ENCODE measurements at places on chromosomes 2 and 18.

- no peak for DNase-seq
Observed at GRCh38 chr2:208479342-208479741, 72.8 kb downstream of the PTH2R start.

GRCh38 chr2:84946204-84947009, 24.6 kb upstream of the KCMF1 start:
- DNase-seq: no peak

DNA sequence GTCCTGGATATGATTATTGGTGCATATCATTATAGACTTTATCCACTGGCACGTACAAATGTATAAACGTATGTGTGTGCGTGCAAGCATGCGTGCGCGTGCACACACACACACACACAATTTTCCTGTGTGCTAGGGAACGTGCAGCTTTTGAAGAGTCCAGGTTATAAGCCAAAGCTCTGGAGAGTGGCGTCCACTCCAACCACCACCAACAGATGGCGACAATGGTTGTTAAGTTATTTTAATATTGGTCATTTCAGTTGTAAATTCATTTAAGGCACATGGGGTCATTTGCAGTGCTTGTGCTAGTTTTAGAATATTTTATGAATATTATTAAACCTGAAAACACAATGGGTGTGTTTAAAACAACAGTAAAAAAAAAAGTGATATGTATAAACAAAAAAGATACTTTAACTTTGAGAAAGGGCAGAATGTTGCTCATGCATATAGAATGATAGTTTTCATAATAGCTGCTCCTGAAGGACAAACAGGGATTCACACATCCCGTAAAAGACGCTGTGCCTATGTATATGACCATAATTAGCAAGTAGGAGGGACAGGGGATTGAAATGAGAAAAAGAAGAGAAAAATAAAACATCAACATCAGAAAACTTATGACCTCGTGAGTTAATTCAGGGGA, 124.2 kb upstream of the ITGB6 start:
- DNase-seq: peak; percentile 68

GRCh38 chr2:172712251-172712650, 23.4 kb upstream of the RAPGEF4 start:
- DNase-seq: no peak

DNA sequence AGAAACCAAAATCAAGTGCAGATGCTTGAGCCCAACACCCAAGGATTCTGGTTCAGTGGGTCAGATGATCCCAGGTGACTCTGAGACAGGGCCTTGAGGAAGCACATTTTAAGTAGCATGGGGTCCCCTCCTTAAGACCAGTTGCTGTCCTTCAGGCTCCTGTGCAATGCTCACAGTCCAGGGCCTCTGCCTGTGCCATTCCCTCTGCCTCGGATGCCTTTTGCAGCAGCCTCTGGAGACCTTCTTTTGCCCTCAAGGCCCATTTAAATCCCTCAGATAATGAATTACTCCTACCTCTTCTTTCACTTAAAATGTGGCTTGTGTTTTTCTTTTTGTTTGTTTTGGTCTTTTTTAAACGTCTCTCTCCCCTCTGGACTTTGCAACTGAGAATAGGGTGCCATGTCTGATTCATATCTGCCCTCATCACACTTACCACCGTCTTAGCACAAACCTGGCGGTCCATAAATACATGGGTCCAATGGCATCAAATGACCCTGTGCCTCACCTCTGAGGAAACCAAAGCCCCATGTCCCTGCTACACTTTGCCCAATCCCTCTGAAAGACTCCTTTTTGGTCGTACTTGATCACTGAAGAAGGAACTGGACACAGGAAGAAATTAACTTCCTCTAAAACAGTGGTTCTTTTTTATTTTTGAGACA, 14.2 kb downstream of the ACTG2 start:
- no peak for DNase-seq

GRCh38 chr18:79625924-79626561, 53.6 kb upstream of the CTDP1 start:
- peak; percentile 65 for DNase-seq

GRCh38 chr2:218748741-218749441, 33.1 kb upstream of the CYP27A1 start:
- no peak for DNase-seq

- no peak for DNase-seq
Observed at GRCh38 chr2:240981871-240982800, 16.3 kb upstream of the SNED1 start.

GRCh38 chr2:141611981-141612380, 518.8 kb downstream of the LRP1B start:
- DNase-seq: no peak

DNA sequence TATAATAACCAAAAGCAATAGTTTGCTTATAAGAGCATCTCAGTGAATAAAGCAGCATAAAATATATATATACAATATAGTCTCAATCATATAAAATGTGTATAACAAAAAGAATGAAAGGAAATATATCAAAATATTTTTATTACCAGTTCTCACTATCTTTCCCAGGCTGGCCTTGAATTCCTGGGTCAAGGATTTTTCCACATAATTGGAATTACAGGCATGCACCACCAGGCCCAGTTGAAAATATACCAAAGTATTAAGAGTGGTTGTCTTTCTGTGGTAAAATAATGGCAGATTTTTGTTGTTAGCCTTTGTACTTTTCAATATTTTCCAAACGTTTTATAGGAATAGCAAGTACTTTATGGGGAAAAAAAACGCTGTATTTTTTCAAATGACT, 8.6 kb upstream of the TLK1 start:
- no peak for DNase-seq

GRCh38 chr2:21412944-21413443, 289.2 kb downstream of the TDRD15 start:
- no peak for DNase-seq

GRCh38 chr2:24231461-24231881, 56.6 kb downstream of the FAM228A start:
- no peak for DNase-seq

DNA sequence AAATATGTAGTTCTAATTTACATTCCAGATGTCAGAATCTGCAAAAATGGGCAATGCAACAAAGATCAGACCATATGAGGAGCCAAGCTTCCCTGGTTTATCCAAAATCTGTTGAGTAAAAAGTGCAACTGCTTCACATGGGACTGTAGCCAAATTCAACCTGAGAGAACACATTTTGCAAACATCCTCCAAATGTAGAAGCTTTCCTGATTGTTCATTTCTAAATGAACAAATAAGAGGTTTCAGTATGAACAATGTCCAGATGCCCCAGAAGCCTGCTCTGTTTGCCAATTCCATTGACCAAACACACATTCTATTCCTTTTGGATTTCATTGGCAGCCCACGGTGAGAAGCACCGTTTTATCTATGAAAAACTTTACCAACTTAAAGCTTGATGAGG, 117.9 kb upstream of the OSR1 start:
- DNase-seq: no peak

DNA sequence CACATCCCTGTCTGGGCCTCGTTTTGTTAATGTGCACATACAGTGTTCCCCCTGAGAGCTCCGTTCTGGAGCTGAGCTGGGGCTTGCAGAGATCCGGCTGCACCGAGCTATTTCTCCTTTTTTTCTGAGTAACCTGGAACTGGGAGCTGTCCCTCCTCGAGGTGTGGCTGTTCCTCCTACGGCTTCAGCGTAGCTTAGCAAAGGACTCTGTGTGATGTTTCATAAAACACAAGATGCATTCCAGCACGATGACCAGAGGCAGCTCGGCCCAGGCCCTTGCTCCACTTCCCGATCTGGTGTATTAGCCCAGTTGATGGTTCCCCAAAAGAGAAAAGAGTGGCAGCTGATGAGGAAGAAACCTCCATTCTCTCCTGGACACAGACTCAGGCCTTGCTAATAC, 103.0 kb downstream of the FAM210A start:
- DNase-seq: no peak

DNA sequence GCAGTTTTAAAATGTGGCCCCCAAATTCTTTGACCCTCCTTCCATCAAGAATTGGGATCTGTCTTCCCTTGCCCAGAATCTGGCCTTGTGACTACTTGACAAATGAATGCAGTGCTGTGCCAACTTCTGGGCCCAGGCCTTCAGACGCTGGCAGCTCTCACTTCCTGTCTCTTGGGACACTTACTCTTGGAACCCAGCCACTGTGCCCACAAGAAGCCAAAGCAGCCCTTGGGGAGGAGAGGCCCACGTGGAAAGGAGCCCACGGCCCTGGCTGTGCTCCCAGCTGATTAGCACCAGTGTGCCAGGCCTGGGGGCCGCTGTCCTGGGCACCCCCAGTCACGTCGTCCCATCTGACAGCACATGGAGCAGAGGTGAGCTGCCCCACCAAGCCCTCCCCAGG, 56.6 kb downstream of the RPL37A start:
- DNase-seq: peak; percentile 81

GRCh38 chr18:23810396-23810795, 121.1 kb downstream of the LAMA3 start:
- no peak for DNase-seq

GRCh38 chr2:156352911-156353310, 20.4 kb upstream of the NR4A2 start:
- DNase-seq: no peak

DNA sequence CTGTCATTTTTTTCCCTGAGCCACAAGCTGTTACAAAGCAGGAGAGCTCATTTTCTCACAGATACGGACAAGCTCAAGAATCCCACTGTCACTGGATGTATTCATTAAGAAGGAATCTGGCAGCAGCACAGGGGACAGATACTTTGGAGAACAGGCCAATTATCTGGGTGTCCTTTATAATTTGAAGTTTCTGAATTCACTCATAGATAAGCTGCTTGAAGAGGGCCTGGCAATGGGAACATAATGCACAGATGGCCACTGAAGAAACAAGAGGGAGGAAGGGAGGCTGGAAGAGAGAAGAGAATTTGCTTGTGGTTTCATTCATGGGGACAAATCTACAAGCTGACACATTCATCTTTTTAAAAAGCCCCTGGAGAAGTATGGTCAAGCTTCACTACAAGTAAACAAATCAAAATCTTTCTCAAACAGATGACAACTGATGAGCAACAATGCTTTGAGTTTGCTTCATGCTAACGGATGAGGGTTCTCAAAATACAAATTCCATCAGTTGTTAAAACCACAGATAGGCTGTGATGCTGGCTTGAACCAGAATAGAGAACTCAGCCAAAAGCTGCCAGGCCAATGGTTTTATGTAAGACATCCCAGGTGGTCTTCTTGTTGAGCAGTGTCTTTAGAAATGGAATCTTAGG, 11.9 kb downstream of the BCL2 start:
- DNase-seq: no peak
